Stimulated activated CD8-positive, alpha-beta memory T cell treated with anti-CD3 and anti-CD28 coated beads, Interleukin-2, amount 100 ng/mL, for 48 hours (primary cell): ENCODE measurements at places on chromosomes 3 and 15.
A peak's percentile ranks its signal among the peaks of the same experiment; 100 is the strongest.

DNA sequence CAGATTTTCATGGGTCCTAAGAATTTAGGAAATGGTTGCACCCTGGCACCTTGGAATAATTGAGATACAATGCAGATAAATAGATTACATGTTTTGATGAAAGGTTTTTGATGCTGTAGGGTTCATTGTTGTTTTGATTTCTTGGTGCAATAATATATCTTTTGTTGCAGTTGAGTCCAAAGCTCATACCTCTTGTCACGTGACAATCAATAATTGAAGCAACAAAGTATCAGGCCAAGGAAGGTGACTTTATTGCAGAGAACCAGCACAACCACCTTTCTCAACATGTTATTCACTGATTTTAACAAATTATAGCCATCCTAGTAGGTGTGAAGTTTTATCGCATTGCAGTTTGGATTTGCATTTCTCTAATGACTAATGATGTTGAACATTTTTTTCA is 285.5 kb upstream of the SLCO3A1 start:
- no peak for DNase-seq

DNA sequence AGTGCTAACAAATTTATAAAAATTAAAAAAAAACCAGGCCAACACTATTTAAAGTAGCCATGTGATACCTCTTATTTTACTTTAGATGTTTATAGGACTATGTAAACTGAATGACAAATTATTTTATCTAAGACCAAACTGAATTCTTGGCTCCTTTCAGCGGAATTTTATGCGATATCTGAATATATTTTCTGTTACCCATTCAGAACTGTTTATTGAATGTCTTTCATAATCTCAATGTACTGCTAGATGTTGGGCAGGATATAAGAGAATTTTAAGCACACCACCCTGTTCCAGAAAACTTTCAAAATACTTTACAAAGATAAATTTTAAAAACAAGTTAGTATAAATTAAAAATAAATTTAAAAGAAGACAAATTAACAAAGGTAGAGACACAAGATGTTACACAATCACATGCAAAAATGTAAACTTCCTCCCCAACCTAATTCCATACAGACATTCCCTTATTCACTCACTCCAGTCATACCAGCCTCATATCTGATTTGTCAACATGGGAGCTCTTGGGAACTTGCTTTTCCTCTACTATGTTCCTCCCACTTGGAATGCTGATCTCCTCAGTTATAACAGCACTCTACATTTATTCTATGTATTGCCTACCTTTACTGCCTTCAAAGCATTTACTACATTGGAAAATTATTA is 154.6 kb upstream of the MBNL1 start:
- no peak for DNase-seq

- DNase-seq, result no peak
These were observed 35.8 kb downstream of the SCG5 start for GRCh38 chr15:32677238-32677750.

DNA sequence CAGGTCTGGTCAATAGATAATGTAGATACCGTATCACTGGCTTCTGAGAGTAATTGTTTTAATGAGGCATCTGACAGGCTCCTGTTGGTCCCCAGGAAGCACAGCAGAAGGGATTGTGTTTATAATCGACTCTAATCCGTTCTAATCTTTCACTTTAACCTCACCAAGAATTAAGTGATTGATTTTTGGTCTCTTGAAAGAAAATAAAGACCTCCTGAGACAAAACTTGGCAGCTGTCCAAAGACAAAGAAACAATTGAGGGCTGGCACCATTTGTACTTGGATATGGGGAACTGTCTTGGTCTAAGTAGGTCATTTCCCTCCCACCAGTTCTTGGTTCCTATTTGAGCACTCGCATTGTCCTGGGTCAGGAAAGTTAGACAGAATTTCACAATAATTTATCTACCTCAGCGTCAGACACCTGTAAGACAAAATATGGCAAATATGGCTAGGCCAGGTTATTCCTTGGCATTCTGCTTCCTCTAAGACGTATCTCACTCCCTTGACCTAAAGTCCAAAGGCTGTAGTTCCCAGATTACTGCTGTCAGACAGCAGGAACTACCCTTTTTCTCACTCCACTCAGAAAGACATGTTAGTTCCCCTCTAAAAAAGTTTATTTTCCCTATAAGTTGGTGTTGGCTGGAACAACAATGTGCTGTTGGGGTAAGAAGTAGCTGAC is 22.7 kb upstream of the CD96 start:
- no peak for DNase-seq

DNA sequence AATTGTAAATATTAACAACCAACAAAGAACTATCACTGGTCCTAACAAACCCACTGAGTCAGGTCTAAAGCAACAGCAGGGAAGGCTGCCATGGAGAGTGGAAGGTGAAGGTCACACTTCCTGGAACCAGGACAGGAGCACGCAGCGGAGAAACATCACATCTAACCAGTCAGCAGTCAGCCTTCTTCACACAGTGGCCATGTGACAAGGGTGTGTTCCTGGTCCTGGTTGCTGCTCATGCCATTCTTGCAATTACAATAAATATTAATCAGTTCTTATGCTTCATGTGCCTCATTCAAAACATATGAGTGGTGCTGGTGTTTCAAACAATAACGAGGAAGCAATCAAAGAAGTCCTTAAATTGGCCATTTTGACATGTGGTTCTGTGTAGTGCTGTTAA is 162.8 kb downstream of the ARRDC4 start:
- no peak for DNase-seq

DNA sequence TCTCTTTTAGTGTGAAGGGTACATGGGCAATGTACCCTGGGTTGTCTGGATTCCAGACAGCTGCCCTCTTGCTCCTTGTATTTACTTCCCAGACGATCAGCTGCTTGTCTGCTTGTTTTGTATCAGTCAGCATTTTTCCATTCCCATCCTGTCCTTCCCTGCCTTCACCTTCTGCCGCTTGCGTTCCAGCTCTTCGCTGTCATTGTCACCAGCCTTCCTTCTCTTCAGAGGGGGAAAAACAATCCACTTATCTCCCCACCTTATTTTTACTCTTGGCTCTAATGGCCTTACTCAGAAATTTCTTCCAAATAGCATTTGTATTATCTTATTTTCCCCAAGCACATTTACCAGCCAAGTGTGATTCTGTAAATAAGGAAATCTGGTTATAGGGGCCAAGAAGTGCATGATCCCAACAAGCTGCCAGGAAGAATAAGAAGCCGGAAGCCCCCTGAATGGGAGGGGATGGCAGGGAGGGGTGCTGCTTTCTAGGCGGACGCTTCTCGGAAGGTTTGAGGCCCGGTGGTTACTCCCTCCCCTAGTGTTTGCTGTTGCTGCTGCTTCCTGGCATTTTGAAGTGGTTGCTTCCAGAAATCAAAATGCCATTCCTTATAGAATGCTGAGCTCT is 497.6 kb downstream of the NTRK3 start:
- DNase-seq, result no peak

- no peak for DNase-seq
These were observed 128.5 kb downstream of the CDIN1 start for GRCh38 chr15:36707884-36708435.

GRCh38 chr15:77066971-77067690 is 3.8 kb downstream of the TSPAN3 start:
- DNase-seq, result no peak

DNA sequence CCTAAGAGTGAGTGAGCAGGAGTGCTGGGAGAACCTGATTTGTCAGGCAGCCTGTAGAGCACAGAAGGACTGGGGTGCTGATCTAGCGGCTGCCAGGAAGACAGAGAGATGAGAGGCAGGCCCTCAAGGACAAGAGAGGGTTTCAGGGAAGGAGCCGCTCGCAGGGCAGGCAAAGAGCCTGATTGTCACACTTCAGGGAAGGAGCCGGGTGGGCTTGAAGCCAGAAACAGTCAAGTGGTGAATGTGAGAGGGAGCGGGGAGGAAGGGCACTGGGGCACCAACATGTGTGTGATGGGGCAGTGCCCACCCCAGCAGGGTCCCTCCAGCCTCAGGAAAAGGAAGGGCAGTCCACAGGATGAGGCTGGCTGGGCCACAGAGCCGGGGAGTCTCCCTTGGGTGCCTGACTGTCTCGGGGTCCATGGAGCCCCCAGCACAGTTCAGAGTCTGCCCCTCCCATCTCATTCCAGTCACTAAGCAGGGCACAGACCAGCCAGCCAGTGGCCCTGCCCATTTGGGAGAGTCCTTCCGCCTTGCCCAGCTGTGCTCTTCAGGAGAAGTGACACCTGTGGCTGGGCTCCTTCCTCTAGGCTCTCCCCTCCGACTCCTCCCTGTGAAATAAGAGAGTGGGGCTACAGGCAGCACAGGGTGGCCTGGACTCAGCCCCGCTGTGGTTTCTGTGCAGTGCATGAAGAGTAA is 148.6 kb downstream of the RAB11A start:
- DNase-seq, result no peak

GRCh38 chr15:57506422-57506821 is 85.3 kb upstream of the MYZAP start:
- no peak for DNase-seq

- DNase-seq, result no peak
These were observed 127.7 kb downstream of the SV2B start for GRCh38 chr15:91227766-91228165.

DNA sequence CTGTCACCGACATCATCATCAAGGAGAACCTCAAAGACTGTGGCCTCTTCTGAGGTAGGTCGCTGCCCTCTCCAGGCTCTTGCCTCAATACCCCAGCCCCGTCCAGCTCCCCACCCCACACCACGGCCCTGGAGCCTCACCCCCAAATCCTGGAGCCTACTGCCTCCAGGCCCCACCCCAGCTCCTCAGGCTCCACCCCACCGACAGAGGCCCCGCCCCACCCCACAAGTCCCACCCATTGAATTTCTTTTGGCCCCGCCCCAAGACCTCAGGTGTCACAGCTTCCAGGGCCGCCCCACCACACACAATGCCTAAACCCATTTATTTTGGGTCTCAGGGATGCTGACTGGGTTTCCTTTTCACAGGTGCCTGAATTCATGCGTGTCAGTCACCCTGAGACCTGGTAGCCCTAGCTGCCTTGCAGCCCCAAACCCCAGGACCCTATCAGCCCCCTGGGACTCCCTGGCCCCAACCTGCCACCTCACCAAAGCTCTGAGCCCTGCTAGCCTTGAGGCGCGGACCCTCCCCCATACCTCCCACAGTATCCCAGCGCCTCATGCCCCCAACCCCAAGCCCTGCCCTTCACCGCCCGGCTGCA is 3.6 kb downstream of the GNAT1 start:
- no peak for DNase-seq

GRCh38 chr3:40877631-40878463 is 321.5 kb upstream of the CTNNB1 start:
- no peak for DNase-seq

- peak; percentile 7 for DNase-seq
These were observed 107.1 kb downstream of the DGKG start for GRCh38 chr3:186254676-186255650.

- no peak for DNase-seq
These were observed 1539.9 kb downstream of the SI start for GRCh38 chr3:163538387-163538786.

- no peak for DNase-seq
These were observed 40.3 kb downstream of the USP50 start for GRCh38 chr15:50506121-50506520.

DNA sequence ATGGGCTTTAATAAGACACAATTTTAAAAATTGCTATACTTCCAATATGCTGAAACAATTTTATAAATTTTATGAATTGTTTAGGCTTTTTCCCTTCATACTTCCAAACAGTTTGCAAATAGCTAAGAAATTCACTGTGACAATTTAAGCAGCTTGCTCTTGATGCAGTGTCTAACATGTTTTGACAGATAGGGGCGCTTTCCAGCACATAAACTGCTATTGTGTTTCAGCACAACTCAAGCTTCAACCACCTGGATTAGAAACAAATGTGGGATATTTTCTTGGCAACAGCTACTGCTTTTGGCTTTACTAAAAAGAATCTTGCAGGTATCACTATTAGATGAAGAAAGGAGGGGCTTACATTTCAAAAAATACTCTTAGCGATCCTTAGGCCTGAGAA is 565.8 kb upstream of the DPPA4 start:
- no peak for DNase-seq

- no peak for DNase-seq
These were observed 950.7 kb upstream of the CFAP20DC start for GRCh38 chr3:60000311-60001105.

GRCh38 chr3:24196526-24196925 is 251.4 kb downstream of the NR1D2 start:
- no peak for DNase-seq

DNA sequence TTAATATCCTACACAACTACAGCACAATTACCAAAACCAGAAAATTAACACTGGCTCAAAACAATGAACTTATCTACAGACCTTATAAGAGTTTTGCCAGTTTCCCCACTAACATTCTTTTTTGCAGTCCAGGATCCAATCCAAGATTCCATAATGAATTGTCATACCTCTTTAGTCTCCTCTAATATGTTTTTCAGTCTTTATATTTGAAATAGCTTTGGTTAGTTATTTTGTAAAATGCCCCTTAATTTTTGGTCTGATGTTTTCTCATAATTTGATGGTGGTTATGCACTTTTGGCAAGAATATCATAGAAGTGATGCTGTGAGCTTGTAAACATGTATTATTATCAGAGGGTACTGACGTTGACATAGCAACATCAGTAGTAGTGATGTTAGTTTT is 124.3 kb downstream of the ISL2 start:
- no peak for DNase-seq

- DNase-seq, result no peak
These were observed 116.6 kb downstream of the TOP2B start for GRCh38 chr3:25547943-25548674.

DNA sequence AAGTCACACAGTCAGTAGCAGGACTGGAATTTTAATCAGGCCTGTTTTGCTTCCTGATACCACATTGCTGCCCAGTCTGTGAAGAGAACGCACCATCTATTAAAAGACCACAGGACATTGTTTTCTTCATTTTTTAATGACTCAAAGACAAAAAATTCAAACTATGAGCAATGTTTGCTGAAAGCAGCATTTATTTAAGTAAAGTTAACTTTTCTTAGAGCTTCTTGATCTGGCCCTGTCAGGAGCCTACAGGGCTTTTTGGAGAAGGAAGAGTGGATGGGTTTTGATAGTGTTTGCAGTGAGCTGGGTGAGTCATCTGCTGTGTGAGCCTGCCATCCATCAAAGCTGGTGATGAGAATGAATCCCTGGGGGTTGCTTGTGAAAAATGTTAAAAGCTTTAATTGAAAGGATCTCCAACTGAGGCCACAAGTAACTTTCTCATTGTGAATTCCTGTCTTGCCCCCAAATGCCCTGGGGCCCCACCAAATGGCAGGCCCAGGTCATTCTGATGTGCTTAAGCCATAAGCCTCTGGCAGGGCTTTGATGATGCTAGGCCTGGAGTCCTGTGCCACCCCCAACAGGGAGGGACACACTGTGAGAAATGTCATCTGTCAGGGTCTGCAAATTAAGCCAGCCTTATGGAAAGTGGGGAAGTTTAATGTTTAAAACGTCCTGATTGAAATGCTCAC is 136.2 kb upstream of the PFN2 start:
- no peak for DNase-seq

- DNase-seq, result no peak
These were observed 258.7 kb upstream of the TPRG1 start for GRCh38 chr3:188913084-188913483.

- no peak for DNase-seq
These were observed 31.9 kb downstream of the FBXO45 start for GRCh38 chr3:196600359-196600758.
